Stimulated activated CD8-positive, alpha-beta memory T cell treated with anti-CD3 and anti-CD28 coated beads, Interleukin-2, amount 100 ng/mL, for 1 hour (primary cell): ENCODE measurements at places on chromosomes 3 and 15.

DNA sequence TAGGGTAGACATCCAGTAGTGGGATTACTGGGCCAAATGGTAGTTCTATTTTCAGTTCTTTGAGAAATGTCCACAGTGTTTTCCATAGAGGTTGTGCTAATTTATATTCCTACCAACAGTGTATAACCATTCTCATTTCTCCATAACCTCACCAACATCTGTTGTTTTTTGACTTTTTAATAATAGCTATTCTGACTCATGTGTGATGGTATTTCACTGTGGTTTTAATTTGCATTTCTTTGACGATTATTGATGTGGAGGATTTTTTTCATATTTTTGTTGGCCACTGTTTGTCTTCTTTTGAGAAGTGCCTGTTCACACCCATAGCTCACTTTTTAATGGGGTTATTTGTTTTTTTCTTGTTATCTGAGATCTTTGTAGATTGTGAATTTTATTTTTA lies 125.2 kb downstream of the CFAP20DC start:
- DNase-seq, result no peak

- DNase-seq, result no peak
Observed at GRCh38 chr3:150077107-150077506, 106.4 kb upstream of the PFN2 start.

DNA sequence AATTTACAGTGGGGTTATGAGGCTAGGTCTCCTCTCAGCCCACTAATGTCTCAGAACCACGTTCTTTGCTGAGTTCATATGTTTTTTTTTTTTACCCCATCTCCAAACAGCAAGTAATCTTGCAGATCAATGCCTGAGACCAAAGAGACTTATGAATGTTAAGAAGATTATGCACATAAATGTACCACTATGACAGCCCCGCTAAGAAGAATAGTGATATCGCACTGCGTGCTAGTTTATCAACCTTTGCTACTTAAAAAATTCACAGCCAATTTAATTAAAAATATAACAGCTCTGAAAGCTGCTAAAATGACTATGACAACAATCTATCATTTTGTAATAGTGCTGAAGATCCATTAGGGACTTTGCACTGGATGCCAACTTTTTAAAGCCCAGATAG lies 739.0 kb upstream of the CFAP20DC start:
- DNase-seq, result no peak

- DNase-seq, result no peak
Observed at GRCh38 chr3:141738891-141739363, 829 bp downstream of the RNF7 start.

GRCh38 chr15:43932907-43933306 lies 106.1 kb downstream of the WDR76 start:
- DNase-seq, result no peak

DNA sequence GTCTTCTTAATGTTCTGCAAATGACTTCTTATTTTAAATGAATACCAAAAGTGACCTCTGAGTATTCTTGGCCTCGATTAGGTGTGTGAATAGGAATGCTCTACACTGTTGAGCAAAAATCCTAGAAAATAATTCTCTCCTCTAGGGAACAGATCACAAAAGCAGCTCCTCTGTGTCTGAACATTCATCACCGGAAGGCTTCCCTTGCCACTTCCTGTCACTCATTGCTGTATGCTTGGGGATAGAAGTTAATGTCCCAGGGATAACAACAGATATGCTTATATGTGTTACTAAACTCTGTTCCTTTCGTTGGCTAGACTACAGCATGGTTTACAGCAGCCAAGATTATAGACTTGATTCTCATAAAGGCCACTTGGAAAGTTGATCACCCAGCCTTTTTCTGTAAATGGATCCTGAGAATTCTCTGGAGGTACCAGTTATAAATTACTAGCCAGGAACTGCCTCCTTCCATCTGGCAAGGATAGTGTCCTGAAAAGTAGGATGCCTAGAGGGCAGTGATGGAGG lies 16.0 kb upstream of the PTX3 start:
- no peak for DNase-seq

DNA sequence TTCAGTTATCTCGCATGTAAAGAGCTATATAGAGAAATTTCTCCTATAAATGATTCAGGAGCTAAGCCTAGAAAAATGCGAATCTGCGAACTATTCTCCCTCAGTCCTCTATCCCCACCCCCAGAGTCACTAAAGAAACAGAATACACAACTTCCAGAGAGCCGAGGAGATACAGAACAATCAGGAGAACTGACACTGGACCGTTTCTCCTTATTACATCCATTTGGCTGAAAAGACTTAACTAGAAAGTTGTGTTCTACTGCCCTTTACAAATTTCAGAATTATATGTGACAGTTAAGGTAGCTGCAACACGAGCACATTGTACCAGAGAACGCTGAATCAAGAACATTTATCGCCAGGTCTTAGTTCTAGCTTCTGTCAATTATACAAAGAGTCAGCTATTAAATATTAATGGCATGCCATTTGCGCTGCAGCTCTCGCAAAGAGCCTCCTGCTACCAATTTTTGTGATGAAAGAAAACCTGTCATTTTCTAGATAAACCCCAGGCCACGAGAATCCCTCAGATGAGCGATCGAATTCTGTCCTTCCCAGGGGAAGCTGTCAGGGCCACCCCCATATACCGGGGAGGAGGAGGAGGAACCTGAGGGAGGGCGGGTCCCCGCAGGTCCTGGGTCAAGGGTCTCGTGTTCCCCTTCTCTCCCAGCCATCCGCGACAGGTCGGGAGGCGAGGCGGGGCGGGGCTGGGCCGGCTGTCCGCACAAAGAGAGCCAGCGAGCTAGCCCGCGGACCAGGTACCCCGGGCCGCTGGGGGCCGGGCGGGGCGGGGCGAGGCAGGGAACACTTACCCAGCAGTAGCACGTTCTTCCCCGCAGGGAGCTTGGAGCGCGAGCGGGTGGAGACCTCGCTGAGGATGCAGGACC lies 878 bp downstream of the DYNC1LI1 start:
- no peak for DNase-seq

DNA sequence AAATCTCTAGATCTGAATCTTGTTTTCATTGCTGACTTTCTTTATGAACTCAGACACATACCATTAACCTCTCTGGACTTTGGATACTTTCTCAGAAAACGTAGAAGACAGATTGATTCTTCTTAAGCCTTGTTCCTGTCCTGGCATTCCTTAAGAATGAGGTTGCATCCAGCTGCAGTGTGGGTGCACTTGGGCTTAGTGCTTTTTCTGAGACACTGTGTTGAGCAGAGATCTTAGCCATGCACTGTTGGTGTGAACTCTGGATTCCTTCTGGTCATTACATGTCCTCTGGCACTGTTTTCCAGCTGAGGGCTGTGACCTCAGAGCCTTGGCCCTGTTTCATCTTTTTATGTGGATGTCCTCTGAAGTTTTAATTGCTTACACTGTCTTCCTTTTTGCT lies 428.3 kb downstream of the CNTN4 start:
- no peak for DNase-seq

DNA sequence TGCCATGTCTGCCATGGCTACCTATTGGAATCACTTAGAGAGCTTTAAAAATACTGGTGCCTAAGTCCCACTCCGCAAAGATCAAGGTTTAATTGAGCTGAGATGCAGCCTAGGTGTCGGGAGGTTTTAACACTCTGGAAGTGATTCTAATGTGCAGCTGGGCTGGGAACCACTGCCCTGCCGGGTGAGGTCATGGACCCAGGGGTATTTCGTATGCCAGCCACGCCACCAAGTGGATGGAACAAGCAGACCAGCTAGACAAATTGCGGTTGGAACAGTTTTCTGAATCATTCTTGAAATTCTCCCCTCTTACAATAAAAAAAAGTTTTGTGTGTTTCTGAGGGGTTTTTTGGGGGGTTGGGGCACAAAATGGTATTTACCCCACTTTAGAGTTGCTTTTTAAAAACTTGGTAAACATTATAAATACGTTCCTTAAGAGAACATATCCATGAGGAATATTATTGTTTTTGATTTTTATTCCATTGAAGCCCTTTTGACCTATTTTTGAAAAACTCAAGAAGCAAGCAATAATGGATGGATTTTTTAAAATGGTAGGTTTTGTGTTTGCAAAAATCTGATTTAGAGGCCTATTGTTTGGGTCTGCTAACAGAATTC lies 66.2 kb upstream of the CSTA start:
- DNase-seq, result no peak

GRCh38 chr3:126477061-126477380 lies 1.3 kb upstream of the ZXDC start:
- DNase-seq, result no peak

- no peak for DNase-seq
Observed at GRCh38 chr15:51350723-51351122, 9.3 kb downstream of the GLDN start.

GRCh38 chr15:39589815-39590644 lies 9.2 kb downstream of the THBS1 start:
- DNase-seq, result no peak

DNA sequence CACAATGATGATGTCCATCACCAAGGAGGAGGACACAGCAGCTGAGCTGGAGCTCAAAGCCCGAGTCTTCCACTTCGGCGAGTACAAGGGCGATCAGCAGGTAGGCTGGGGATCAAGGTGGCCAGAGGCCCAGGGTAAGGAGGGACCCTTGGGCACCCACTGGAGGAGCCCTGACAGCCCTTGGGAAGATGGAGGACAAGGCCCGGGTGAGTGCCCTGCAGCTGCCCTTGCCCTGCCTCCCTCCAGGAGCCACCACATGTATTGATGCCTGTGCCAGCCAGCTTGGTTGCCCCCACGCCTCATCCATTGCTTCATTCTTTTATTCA lies 38.4 kb downstream of the CFAP100 start:
- DNase-seq, result no peak

- DNase-seq, result no peak
Observed at GRCh38 chr3:50226888-50227389, 9.1 kb upstream of the GNAI2 start.

- DNase-seq, result no peak
Observed at GRCh38 chr3:190173426-190173825, 52.7 kb upstream of the P3H2 start.

GRCh38 chr3:58497097-58497496 lies 5.2 kb downstream of the KCTD6 start:
- DNase-seq, result no peak

DNA sequence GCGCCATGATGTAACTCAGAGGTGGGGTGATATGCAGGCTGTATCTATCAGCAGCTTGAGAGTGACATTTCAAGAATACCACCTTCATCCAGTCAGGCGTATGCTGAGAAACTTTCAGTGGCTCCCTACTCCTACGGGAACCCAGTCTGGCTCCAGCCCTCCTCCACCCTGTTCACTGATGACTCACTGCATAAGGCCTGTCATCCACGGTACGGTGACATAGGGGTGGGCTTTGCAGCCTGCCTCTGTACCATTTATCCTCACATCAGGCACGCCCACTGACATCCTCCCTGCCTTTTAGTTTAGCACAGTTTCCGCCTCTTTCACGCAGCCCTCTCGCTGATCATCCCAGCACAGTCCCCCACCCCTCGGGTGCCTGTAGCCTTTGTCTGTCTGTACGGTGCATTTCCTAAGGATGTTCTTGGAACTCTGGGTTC lies 11.7 kb downstream of the PXYLP1 start:
- peak; percentile 44 for DNase-seq

- DNase-seq, result no peak
Observed at GRCh38 chr3:152322756-152323155, 54.0 kb downstream of the MBNL1 start.

GRCh38 chr3:10887015-10887414 lies 71.0 kb downstream of the SLC6A11 start:
- DNase-seq, result no peak

- no peak for DNase-seq
Observed at GRCh38 chr3:148158210-148158609, 539.5 kb upstream of the AGTR1 start.

DNA sequence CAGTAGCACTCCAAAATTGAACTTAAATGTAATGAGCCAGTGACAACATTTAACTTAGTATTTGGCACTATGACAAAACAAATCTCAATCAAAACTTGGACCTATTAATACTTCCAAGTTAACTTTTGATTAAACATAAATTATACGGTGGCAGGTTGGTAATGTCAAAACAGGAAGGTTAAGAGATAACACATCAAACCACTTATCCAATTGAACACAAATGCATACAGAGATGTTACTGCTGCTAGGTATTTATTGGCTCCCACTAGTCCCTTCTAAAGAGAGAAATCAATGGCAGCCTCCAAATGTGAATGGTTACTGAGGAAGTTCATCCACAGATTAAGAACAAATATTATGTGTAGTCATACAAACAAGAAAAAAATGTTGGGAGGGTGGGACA lies 1.8 kb downstream of the GSK3B start:
- DNase-seq, result no peak

DNA sequence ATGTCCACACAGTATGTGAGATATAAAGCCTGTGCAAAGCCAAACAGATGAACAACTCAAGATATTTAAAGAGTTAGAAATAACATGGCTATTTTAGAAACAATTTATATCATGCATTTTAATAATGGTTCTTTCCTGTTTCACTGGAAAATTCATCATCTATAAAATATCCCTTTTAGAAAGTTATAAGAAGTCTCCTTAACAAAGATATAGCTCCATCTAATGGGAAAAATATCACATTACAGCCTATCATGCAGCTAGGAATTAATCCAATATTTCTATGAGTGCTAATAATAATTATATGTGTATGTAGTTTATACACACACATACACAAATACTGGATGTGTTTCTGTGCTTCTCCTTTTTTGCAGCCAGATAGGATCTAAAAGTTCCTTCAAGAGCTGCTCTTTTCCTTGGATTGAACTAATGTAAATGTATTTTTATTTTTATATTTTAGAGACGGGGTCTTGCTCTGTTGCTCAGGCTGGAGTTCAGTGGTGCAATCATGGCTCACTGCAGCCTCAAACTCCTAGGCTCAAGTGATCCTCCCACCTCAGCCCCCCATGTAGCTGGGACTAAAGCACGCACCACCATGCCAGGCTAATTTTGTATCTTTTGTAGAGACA lies 21.6 kb downstream of the RPL22L1 start:
- DNase-seq, result no peak

DNA sequence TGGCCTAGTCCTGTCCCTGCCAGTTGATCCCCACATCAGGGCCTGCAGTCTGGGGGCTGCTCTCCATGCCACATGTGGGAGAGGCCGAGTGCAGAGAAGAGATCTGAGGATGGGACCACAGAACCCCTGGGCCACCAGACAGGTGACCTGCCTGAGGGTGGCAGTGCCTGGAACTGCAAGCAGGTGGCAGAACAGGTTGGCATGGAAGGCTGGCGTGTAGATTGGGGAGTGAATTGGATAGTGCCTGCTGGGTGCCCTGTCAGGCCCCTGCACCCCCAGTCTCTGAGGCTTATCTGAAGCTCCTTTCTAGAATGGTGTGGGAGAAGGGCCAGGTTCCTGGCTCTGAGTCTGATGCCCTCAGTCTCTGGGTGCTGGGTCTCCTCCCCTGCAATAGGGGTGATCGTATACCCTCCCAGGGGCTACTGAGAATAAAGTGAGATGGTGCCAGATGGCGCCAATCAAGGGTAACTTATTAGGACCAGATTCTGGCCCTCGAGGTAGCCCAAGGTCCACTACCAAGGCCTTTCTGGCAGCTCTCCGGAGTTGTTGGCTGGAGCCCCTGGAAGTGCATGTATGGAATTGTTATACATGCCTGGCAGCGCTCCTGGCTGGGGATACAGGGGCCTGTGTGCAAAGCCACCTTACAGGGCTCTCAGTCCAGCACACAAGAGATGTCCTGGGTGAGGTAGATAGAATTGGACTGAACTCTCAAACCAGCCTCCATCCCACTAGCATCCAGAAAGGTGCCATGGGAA lies 15.7 kb downstream of the C3orf18 start:
- DNase-seq, result no peak
